Activated CD4-positive, alpha-beta memory T cell treated with anti-CD3 and anti-CD28 coated beads, Interleukin-2, amount 10 ng/mL, durations not matched to agents 7 days and 5 days (primary cell): ENCODE measurements at places on chromosomes 1 and 21. TPM values are rescaled to one million over a fixed set of nuclear protein-coding genes. Genes with fewer than 3 reads are reported as not detected.

GRCh38 chr1:1602304-1602967, 2.5 kb upstream of the FNDC10 start:
- no peak for DNase-seq
- H3K27ac ChIP-seq: no peak overlapping the region
- H3K4me3 ChIP-seq: no peak overlapping the region
- H3K4me1 ChIP-seq: peaks cover 18% of the 10 kb centered on the region
- H3K27me3 ChIP-seq: peaks cover 9% of the 10 kb centered on the region

DNA sequence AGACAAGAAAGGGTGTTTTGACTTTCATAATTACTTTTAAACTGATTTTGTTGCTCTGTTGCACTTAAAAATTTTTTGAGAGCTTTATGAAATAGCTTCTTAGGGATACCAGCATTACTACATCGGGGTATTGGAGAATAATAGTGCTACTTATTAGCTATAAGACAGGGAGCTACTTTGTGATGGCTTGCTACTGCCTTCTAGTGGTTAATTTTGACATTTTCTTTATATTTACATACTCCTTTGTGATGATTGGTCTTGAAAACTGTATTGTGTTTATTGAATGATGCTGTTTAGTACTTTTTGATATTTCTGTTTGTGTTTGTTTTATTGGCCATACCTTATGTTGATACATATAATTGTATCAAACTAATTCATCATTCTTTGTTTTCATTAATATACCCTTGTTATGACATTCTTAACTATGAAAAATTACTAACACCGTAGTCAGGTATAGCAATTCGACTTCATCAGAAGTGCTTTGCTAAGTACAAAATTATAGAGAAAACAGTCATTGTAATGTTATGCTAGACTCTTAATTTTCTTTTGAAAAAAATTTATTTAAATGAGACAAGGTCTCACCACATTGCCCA, 85.5 kb downstream of the CLIC4 start:
- peaks cover 1% of the 10 kb centered on the region for H3K4me1 ChIP-seq
- no peak overlapping the region for H3K4me3 ChIP-seq
- DNase-seq: no peak
- no peaks in the 10 kb centered on the region for H3K36me3 ChIP-seq
- H3K27me3 ChIP-seq: no peaks in the 10 kb centered on the region

- H3K36me3 ChIP-seq: no peaks in the 10 kb centered on the region
- no peak overlapping the region for H3K4me3 ChIP-seq
- no peak overlapping the region for H3K27ac ChIP-seq
- no peaks in the 10 kb centered on the region for H3K4me1 ChIP-seq
Observed at GRCh38 chr1:156877433-156878170, 15.9 kb upstream of the PEAR1 start.

- no peak overlapping the region for H3K27ac ChIP-seq
- no peak overlapping the region for H3K4me3 ChIP-seq
- peaks cover 14% of the 10 kb centered on the region for H3K27me3 ChIP-seq
- H3K36me3 ChIP-seq: no peaks in the 10 kb centered on the region
Observed at GRCh38 chr1:37238364-37239224, 204.3 kb upstream of the GRIK3 start.

DNA sequence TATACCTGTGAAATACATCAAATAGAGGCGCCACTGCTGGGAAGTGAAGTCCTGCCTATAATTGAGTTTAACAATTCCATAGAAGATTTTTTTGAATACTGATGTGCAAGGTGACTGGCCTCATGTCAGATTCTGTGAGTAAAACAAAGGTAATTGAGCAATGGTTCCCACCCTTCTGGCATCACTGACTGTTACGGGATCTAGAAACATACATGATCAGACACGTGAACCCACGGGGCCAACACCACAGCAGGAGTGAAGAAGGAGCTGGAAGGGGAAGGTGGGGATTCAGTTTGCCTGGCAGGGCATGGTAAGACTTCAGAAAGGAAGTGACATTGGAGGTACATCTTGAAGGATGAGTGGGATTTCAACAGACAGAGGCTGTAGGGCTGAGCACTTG, 270.2 kb downstream of the DISC1 start:
- no peak overlapping the region for H3K27ac ChIP-seq
- H3K4me1 ChIP-seq: peaks cover 2% of the 10 kb centered on the region
- no peak for DNase-seq
- no peak overlapping the region for H3K4me3 ChIP-seq
- no peaks in the 10 kb centered on the region for H3K27me3 ChIP-seq
- peaks cover 3% of the 10 kb centered on the region for H3K36me3 ChIP-seq

DNA sequence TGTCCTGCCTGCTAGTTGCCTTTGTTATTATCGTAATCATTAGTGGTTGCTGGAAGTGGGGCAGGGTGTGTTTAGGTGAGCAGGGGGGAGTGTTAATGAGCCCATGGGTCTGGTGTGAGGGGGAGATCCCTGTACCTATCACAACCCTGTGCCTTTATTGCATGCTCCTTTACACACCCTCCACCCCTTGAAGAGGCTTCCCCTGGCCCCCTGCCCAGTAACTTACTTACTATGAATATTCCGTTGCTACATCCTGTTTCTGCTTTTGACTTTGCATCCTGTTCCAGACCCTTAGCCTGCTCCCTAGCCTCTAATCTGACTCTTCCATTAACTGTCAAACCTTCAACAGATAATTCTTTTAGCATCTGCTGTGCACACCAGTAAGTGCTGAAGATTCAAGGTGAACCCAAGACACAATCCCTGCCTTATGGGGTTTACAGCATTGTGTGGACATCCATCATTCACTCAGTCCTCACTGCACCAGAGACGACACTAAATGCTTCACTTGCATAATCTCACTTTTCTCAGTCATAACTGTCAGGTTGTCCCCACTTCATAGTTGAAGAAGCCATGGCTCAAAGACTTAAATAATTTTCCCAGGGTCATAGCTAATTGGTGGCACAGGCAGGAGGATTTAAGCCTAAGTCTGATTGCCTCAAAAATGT, 47.9 kb downstream of the CDC7 start:
- peak overlapping the region; percentile 67 for H3K4me3 ChIP-seq
- H3K4me1 ChIP-seq: peaks cover 80% of the 10 kb centered on the region
- peaks cover 3% of the 10 kb centered on the region for H3K27me3 ChIP-seq

DNA sequence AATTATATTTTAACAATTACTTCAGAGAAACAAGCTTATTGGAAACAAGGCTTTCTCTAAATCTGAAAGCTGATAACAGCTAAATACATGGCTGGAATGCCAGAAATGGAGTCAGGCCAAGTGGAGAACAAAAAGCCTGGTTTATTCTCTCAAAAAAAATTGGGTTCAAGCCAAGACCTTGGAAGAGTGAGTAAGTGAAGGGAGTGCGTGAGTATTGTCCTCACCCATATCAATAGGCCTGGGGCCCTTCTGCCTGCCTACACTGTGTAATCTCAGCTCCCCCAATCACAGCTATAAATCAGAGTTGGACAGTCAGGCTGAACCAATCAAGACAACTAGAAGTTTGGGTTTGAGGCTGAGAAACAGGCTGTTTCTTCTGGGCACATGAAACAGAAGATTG, 7.4 kb downstream of the KYAT3 start:
- H3K4me1 ChIP-seq: peaks cover 83% of the 10 kb centered on the region
- H3K4me3 ChIP-seq: no peak overlapping the region
- no peak for DNase-seq
- peak overlapping the region; percentile 69 for H3K27ac ChIP-seq
- no peaks in the 10 kb centered on the region for H3K27me3 ChIP-seq

DNA sequence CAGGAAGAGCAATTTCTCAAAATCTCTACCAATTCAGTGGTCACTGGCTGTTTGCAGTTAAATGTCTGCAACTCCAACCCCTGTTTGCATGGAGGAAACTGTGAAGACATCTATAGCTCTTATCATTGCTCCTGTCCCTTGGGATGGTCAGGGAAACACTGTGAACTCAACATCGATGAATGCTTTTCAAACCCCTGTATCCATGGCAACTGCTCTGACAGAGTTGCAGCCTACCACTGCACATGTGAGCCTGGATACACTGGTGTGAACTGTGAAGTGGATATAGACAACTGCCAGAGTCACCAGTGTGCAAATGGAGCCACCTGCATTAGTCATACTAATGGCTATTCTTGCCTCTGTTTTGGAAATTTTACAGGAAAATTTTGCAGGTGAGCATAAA, 167.2 kb downstream of the CRB1 start:
- peaks cover 2% of the 10 kb centered on the region for H3K27me3 ChIP-seq
- no peaks in the 10 kb centered on the region for H3K36me3 ChIP-seq
- no peak for DNase-seq
- H3K27ac ChIP-seq: no peak overlapping the region
- H3K4me1 ChIP-seq: no peaks in the 10 kb centered on the region

DNA sequence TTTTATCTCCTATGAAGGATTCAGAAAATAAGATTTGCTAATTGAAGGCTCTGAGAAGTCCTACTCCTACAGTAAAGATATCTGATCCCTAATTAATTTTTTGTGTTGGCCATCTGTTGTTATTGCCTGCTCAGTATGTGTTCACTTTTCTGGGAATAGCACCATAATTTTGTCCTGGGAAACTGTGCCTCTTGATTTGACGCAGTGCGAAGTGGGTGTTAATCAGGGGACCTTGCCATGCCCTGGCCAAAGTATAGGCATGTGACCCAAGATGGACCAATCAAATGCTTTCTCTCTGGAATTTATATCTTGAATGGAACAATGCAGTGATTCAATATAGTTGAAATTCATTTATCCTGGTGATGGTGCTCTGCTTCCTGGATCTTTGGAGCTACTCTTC, 30.4 kb upstream of the GNG12 start:
- no peak overlapping the region for H3K27ac ChIP-seq
- H3K4me3 ChIP-seq: no peak overlapping the region
- H3K27me3 ChIP-seq: peaks cover 5% of the 10 kb centered on the region
- H3K36me3 ChIP-seq: no peaks in the 10 kb centered on the region

- peaks cover 66% of the 10 kb centered on the region for H3K36me3 ChIP-seq
- H3K4me3 ChIP-seq: no peak overlapping the region
- H3K4me1 ChIP-seq: peaks cover 2% of the 10 kb centered on the region
- no peaks in the 10 kb centered on the region for H3K27me3 ChIP-seq
- DNase-seq: no peak
Observed at GRCh38 chr1:32052887-32053286, 19.9 kb upstream of the TMEM39B start.

Gene TMEM69
- 19.2 TPM for total RNA-seq

Gene FCRLB
- total RNA-seq: 0.43 TPM

Gene TRIM58
- total RNA-seq: 0.58 TPM

Gene SH3D21
- 19.3 TPM for total RNA-seq
